ENCODE measurements at places on chromosomes 1 and 21.

GRCh38 chr1:204359474-204360255, at the start of gene PLEKHA6:
TSS of gene PLEKHA6 (minus strand) at chr1:204359929. CDS start at chr1:204273727, 86,202 bp downstream.
- no peak for DNase-seq

GRCh38 chr1:91897016-91897415, 11.1 kb upstream of the TGFBR3 start:
- DNase-seq, result no peak

- DNase-seq, result peak; percentile 64
Measured at GRCh38 chr1:209823143-209824041, 4.4 kb upstream of the UTP25 start.

- no peak for DNase-seq
Measured at GRCh38 chr1:230072296-230072695, 5.3 kb downstream of the GALNT2 start.

GRCh38 chr1:201882665-201883132, 6.0 kb upstream of the SHISA4 start:
- peak; percentile 31 for DNase-seq
